ENCODE measurements at places on chromosomes 5 and 9.

DNA sequence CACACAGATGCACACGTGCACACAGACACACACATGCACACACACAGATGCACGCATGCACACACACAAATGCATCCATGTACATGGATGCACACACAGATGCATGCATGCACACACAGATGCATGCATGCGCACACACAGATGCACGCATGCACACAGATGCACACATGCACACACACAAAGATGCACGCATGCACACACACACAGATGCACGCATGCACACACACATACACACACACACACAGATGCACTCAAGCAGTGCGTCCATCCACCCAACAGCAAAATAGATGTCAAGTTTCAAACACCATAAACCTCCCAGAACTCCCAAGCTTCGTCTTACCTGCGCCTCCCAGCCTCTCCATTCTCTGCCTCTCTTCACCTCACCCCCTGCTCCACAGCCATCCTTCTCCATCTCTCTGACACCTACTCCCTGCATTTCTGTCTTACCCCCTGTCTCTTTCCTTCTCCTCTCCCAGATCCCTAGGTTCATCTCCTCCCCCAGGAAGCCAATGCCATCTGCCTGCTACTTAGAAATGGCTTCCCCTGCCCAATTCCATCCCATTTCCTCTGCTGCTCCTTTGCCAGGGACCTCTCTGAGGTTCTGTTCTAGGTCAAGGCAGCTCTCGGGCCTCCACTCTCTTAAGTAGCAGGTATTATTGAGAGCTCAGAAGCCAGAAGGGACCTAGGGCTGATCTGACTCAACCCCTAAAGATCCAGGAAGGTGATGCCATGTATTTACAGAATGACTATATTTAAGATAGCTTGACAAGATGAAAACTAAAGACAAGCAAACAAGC is 297.2 kb downstream of the MED10 start:
- no peak for DNase-seq

- no peak for DNase-seq
These were observed 33.4 kb upstream of the TTC1 start for GRCh38 chr5:159975462-159976019.

- DNase-seq, result no peak
These were observed 19.5 kb downstream of the CXXC5 start for GRCh38 chr5:139667730-139668063.

DNA sequence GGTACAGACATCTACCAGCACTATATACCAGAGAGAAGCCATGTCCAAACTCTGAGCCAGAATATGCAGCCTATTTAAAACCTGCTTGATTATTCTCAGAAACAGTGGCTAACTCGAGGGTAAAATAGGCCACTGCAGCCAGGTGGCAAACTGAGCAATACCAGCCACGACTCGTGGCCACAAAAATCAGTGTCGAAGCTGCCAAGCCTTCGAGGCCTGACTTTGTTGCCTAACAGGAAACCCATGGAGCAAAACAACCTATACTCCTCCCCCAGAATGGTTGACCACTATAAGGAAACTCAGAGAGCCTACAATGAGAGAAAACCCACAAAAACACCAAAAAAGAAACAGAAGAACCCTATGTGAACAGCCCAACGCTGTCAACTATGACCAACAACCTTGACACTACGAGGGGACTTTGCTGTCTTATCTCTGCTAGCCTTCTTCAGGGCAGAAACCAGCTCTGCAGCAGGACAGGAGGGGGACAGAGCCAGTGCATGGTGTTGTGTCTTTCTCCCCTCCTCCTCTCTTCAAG is 133.8 kb downstream of the TMEM174 start:
- DNase-seq, result no peak

DNA sequence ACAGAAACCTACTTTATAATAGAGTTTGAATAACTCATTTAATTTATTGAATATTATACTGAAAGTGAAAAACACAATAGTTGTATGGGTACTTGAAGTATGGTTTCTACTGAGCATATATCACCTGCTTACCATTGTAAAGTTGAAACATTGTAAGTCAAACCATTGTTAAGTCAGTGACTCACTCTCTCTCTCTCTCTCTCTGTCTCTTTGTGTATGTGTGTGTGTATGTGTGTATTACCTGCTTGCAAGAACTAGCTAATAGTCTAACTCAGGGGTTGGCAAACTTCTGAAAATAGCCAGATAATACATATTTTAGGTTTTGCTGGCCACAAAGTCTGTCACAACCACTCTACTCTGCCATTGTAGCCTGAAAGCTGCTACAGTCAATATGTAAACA is 564.3 kb upstream of the ZNF608 start:
- no peak for DNase-seq

- no peak for DNase-seq
These were observed 7.9 kb upstream of the CER1 start for GRCh38 chr9:14730461-14730898.

- DNase-seq, result peak; percentile 6
These were observed 858 bp downstream of the NCS1 start for GRCh38 chr9:130172858-130173665.

DNA sequence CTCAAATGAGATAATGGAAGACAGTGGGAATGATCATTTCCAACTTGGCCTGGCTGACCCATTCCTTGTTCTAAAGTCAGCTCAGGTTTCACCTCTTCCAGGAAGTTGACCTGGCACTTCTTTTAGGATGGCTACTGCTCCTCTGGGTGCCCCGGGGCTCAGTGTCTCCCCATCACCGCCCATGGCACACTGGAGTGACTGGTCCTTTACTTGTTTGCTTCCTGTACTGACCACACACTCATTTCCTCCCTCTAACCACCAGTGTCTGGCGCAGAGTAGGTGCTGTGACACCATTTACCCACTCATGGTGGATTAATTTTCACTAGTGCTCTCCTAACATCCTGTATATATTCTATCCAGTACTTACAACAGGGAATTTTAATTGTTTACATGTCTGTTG is 183.5 kb downstream of the CDK5RAP2 start:
- DNase-seq, result no peak

GRCh38 chr9:35140093-35140492 is 21.7 kb upstream of the UNC13B start:
- no peak for DNase-seq

DNA sequence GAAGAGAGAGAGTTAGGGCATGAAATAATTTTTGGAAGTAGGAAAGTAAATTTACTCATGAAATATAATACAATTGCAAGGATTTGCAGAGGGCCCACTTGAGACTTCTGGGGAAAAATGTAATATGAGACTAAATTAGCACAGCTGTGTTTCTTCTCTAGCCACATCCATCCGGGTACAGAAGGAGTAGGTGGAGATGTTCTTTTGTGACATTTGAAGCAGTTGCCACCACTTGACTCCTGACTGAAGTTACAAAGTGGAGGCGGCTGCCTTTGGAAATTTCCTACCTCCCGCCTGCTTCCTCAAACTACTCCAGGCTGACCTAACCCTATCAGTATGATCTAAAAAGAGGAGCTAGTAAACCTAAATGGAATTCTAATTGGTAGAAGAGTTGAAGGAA is 58.1 kb upstream of the SHISAL2B start:
- no peak for DNase-seq

GRCh38 chr5:140734354-140734753 is 34.1 kb downstream of the ZMAT2 start:
- DNase-seq, result no peak

DNA sequence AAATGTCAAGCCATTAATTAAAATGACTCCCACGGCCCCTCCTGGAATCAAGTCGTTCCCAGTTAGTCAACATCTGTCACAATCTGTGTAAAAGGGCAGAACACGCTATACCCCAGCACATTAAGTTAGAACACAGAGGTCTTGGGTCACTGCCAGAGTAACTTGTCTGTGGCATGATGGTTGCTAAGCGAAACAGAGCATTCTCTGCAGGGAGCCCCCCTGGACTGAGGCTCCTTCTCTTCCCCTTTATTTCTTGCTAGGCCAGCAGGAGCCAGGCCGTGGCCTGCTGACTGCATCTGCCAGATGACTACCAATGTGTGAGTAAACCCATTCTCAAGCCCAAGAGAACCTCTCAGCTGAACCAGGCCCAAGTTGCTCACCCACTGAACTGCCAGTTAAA is 51.9 kb upstream of the ZBED3 start:
- no peak for DNase-seq

DNA sequence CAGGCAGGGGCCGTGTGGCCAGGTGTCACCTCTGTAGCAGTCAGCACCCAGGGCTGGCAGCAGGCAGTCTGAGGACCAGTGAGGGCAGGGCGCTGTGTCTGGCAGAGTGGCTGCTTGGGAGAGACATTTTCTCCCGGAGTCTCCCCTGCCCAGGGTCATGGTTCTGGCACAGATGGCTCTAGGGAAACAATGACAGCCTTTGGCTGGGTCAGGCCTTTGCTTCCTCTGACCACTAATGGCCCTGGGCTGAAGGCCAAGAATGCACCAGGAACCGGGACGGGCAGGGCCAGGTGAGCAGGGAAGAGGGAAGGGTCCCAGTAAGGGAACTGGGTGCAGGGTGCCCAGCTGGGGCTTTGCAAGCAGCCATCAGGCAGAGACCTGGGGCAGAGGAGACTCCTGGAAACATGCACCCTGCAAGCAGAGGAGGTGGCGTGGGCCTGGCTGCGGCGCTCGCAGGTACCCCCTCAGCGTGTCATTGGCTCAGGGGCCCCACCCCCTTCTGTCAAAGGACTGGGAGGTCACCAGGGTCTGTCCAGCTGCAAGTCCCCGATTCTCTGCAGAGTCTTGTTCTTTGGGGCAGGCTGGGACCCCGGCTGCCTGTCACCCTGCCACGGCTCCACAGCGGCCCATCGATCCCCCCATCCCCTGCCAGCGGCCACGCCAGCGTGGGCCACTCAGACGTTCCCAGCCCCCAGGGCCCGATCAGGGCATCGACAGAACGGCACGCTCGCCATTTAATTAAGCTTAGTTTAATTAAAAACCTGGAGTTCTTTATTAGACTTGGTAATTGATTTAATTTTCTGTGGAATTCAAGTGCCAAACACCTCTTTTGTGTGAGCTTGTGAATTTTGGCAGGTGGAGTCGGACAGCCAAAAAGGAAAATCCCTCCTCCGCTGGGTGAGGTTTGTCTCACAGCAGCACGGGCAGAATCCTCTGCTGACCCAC is 18.9 kb upstream of the TMEM250 start:
- no peak for DNase-seq

DNA sequence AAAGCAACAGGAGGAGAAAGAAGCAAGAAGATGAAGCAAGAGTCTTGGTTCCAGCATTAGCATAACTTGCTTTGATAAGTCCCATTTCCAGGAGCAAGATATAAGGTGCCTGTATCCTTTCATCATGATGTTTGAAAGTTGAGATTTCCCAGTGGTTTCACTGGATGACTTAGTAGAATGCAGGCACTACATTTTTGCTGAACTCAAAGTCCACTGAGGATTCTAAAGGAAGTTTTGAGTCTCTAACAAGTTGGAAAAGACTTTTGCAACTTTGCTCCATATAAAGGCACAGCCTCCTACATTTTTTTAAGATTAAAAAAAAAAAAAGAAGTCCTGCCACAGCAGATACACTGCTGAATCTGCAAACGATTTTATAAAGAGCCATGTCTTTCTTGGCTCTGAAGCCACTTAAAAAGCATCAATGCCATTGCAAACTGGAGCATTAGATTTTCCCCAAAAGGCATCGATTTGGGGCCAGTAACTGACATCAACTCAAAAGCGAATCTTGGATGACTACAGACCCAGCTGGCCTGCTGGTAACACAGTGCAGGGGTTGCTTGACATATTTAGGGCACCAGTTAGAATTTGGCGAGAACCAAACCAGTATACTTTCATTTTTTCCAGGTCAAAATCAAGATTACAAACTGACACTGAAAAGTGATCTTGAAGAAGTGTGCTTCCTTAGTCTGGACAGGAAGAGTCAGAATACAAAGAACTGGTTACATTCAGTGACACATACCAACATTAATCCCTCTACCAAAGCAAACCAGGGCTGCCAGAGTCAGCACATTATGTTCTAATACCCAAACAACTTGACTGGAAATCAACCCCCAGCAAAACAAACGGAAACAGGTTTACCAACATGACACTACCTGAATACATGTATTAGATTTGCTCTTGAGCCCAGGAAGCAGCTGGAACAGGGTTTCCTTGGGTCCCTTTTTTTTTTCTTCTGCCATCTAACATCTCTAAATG is 39.1 kb upstream of the KCNV2 start:
- no peak for DNase-seq

DNA sequence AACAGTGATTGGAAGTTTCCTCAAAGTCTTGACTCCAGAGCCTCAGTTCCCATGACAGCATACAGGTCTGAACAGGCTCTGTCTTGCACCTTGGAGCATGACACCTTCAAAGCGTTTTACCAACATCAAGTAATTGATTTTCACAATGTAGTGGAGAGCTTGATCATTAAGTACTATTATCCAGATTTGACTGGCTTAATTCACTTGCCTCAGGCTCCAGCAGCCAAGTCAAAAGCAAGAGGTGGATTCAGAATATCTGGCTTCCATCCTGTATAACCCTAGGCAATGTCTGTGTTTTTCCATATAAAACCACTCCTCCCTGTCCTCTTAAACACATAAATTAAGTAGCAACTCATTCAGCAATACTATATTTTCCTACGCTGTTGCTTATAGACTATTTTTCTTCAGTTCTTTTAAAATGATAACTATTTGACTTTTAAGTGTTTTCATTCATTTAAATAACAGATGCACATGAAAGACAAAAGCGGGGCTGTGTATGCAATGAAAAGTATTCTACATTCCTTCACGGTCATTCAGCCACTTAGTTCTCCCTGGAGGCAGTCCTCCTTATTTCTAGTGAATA is 150.8 kb upstream of the RANBP3L start:
- DNase-seq, result no peak

GRCh38 chr5:45862763-45863162 is 166.6 kb upstream of the HCN1 start:
- DNase-seq, result no peak

DNA sequence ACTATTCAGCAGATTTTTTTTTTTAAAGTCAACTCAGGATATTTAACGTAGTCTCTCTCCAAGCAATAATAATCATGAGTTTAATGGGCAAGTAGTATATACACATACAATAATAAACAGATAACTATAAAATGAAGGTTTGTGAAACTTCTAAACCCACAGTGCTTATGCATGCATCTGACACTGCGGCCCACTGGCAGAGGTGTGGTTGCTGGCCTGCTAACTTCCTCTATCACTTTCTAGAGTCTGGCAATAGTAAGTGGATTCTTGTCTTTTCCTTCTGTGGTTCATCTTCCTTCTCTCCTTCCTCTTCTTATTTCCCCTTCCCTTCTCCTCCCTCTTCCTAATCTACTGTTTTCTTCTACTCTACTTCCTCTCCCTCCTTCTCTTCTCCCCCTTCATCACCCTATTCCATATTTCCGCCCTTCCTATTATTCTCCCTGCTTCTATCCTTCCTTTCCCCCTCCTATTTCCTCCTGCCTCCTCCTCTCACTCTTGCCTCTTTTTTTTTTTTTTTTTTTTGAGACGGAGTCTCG is 18.6 kb upstream of the AGXT2 start:
- no peak for DNase-seq

- DNase-seq, result no peak
These were observed 52.4 kb upstream of the SHISAL2B start for GRCh38 chr5:64637837-64638443.

GRCh38 chr5:129419292-129419691 is 40.8 kb upstream of the ADAMTS19 start:
- no peak for DNase-seq

GRCh38 chr5:141685591-141685990 is 3.6 kb upstream of the ARAP3 start:
- DNase-seq, result no peak

GRCh38 chr5:71836559-71837112 is 117.6 kb downstream of the CARTPT start:
- no peak for DNase-seq

GRCh38 chr9:28318515-28318914 is 745.2 kb upstream of the C9orf72 start:
- DNase-seq, result no peak

Measured in CD4-positive, alpha-beta T cell treated with Interleukin-4 for 4 hours (primary cell).